ENCODE measurements at places on chromosomes 3 and 15.

GRCh38 chr3:195238081-195238571 is 32.8 kb downstream of the XXYLT1 start:
- DNase-seq, result no peak

- DNase-seq, result peak; percentile 50
These were observed 6.2 kb upstream of the TLR9 start for GRCh38 chr3:52231502-52232278.

GRCh38 chr15:35705030-35705883 is 159.3 kb upstream of the DPH6 start:
- no peak for DNase-seq

DNA sequence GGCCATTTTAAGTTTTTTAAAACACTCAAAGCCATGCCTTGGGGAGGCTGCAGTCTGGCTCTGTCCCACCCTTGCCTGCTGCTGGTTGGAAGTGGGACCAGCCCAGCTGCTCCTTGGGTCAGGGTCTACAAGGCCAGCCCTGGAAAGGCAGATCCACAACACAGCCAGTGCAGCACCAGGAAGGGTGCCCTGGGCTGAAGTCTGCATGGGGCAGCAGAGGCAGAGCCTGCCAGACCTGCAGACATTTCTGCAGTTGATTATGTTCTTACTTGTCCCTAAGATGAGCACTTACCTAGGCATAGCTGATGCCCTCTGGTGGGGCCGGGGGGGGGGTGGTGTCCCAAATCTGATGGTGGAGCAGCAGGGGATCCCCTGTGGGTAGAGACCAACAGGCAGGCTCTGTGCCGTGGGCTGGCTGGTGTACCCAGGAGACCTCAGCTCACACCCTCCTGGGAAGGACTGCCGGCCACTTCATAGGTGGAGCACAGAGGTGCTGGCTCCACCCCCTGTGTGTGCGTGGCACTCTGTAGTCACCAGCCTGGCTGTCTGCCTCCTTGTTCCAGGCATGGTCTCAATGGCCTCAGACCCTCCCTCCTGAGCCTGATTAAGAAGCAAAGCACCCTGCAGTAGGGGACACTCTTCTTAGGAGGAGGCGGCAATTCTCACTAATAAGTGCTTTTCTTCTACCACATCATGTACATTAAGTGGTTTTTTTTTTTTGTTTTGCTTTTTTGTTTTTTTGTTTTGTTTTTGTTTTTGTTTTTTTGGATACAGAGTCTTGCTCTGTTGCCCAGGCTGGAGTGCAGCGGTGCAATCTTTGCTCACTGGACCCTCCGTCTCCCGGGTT is 97.4 kb upstream of the KLF13 start:
- no peak for DNase-seq

DNA sequence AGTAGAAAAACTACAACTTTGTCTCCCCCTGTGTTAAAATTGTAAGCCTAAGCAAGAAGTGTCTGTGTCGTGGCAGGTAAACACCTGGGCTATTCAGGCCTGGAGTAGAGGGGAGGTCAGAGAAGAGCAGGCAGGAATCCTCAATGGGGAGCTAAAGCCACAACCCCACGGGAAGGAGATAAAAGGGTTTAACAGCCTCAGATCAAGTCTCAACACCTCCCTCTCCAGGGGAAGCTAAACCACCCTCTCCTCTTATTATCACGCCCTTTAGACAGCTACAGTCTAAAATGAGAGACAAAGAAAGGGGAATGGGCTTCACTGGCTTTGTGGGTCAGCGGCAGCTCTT is 11.6 kb downstream of the ETV5 start:
- no peak for DNase-seq

DNA sequence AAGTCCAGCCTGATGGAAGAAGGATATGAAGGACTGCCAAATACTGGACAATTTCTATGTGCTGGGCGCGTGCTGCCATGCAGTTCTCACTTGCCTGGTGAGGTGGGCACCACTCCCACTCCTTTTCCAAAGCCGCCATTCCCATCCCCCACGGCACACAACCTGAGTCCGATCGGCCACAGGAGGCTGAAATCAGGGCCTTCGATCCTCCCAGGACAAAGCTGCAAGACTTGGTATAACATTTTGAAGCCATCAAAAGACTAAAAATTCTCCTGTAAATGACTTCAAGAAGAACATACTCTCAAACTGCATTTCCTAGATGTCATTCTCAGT is 3.1 kb upstream of the MAP6D1 start:
- no peak for DNase-seq

GRCh38 chr3:31868236-31868635 is 112.8 kb downstream of the OSBPL10 start:
- DNase-seq, result no peak

- DNase-seq, result peak; percentile 80
These were observed 67.2 kb downstream of the EFHB start for GRCh38 chr3:19866751-19867347.

GRCh38 chr3:55611121-55611520 is 124.0 kb upstream of the WNT5A start:
- DNase-seq, result no peak

- no peak for DNase-seq
These were observed 27.0 kb upstream of the TRPM1 start for GRCh38 chr15:31128477-31128876.

GRCh38 chr3:9947025-9947995 is 4.9 kb downstream of the PRRT3 start:
- no peak for DNase-seq

DNA sequence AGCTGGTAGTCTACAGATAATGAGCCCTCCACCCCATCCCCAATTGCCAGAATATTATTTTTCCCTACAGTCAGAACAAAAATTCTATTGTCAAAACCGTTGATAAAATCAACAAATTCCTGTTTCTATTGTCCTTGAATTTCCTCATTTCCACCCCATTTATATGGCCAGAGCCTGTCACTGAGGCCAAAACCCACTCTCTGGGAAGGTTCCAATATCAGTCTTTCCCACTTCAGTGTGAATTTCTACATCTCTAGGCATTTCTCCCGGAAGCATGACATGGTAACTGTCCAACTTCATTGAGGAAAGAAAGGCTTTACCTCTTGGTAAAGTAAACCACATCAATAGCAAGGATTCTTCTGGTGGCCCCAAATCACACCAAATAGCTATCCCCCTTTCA is 41.6 kb downstream of the C2CD4A start:
- no peak for DNase-seq

DNA sequence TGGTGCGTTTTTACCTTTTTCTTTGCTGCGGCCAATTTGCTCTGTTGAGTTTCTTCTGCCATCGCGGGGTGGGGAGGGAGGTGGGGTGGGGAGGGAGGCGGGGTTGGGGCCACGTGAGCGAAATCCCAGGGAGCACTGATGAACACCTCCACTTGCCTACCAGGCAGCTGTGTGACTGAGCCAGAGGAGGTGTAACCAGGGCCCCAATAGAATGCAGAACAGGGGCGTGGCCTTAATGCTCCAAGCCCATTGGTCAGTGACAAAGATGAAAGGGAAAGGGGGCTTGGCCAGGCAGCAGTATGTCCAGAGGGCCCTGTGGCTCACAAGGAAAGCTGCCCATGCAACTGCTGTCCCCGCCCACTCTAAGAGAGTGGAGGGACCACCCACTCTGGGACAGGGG is 21.4 kb upstream of the OR4F6 start:
- no peak for DNase-seq

DNA sequence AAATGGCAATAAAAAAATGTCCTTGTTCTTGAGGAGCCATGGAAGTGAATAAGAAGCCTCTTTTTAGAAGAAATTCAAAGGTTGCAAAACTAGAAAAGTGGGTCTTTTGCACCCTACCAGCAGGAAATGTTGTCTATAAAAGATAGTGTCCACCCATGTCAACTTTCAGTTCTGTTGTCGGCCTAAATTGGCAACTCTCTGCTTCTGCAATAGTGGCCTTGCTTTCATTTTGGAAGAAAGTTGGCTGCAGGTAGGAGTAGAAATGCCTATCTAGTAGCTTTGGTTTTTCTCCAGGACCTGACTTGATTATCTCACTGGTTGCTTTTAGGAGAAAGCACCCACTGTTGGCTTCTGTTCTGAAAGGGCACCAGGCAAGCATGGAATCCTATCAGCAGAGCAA is 85.4 kb downstream of the TMEM108 start:
- DNase-seq, result no peak

- DNase-seq, result peak; percentile 70
These were observed 9.2 kb upstream of the ATP8B4 start for GRCh38 chr15:50128266-50128665.

DNA sequence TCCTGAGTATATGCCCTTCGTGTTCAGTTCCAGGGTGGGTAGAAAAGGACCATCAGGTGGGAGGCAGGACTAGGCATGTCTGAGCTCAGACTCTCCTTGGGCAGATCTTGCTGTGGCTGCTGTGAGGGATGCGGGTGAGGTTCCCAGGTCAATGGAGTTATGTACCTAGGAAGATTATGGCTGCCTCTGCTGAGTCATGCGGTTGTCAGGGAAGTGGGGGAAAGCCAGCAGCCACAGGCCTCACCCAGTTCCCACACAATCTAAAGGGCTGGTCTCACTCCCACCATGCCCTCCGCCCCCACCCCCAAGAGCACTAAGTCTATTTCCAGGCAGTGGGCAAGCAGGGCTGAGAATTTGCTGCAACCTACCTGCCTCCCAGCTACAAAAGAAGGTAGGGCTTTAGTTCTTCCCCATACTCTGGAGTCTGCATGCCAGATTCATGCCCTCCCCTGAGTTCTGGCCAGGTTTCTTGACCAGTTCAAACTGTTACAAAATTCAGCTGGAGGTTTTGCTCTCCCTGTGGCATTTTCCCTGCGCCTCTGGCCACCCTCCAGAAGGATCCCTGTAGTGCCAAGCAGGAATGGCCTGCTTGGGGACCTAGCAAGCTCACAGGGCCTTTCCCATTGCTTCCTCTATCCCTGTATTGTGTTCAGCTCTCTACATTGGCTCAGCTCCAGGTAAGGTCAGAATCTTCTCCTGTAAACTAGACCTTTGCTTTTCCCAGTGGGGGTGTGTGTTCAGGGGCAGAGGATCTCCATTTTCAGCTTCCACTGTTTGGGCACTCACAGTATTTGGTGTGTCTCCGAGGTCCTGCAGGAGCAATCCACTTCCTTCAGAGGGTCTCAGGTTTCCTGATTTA is 12.7 kb upstream of the TMCO5A start:
- DNase-seq, result no peak

DNA sequence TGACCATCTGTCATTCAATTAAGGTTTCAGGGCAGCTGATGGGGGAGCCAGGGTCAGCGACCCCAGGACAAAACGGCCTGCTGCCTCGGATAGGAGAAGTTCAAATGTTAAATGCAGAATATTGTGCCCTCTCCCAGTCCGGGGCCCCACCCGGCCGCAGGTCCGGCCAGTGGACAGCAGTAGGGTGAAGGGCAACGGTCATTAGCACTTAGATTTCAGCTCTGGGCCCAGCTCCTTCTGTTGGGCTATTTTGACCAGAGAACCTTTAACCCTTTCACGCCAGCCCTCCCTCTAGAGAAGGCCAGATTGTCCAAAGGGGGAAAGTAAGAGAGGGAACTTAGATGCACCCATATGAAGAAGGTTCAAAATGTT is 16.1 kb upstream of the ONECUT1 start:
- no peak for DNase-seq

DNA sequence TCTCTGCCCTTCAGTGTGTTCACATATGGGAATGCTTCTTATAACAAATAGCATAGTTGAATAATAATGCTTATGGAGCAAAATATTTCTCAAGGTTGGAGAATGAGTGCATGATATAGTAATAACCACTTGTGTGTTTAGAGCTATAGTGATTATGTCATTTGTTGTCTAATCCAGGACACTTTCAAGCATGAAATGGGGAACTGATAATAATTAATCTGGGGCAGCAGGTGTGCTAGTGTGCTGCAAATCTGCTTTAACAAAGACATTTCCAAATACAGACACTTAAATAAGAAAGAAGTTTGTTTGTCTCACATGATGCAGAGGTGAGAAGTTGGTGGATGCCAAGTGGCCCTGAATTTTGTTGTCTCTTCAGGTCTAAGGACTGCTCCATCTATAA is 579.3 kb upstream of the GRM7 start:
- no peak for DNase-seq

GRCh38 chr3:62622553-62623174 is 249.3 kb upstream of the FEZF2 start:
- peak; percentile 75 for DNase-seq

DNA sequence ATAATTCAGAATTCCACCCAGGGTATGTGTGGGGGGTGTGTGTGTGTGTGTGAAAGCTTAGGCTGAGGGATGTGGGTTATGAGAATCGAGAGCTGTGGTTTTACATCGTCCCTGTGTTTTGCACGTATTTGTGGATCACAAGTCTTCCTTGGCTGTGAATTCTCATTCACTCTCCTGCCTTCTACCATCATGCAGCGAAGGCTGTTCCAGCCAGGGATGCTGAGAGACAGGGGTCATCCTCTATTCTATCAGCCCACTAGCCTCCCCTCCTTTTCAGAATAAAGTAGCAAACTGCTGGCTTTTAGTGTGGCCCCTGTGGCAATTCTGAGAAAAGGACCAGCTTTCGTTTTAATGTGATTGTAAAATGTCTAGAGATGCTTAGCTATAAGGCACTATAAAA is 460.6 kb upstream of the NR2F2 start:
- DNase-seq, result no peak

GRCh38 chr3:41148901-41149300 is 50.4 kb upstream of the CTNNB1 start:
- DNase-seq, result no peak

DNA sequence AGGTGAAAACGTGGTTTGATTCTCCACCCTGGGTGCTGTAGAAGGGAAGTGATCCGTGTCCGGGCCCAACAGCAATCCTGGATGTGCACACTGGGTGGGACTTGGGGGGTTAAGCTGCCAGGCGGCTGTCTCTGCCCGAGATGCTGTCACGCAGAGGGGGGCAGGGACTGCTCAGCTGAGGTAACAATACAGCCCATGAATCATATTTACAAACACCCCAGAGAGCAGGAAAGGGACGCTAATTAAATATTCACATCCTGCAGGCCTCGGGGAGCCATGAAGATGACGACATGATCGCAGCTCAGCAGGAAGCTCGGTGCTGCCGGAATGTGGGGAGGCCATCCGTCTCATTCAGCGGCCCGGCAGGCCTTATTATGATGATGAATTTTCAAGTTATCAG is 17.9 kb upstream of the CRABP1 start:
- DNase-seq, result no peak

- DNase-seq, result no peak
These were observed 232.0 kb downstream of the CLSTN2 start for GRCh38 chr3:140166861-140167599.

DNA sequence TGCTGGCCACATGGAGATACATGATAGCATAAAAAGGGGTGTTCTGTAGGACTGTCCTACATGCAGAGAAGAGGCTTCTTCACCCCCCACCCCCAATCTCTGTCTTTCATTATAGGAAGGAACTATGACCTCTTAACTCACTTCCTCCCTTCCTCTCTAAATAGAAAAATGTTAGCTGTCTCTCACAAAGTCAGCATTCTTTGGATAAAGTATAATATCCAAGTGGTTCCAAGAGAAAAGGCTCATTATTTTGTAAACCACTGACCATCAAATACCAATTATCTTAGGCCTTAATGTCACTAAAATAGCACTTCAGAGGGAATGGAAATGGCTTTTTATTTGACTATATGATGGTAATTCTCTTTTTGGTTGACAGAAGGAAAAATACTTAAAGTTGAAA is 95.3 kb upstream of the SLC2A2 start:
- no peak for DNase-seq

Measured in Kasumi-1 (cell line).